ENCODE measurements at places on chromosomes 1 and 21. TPM values are rescaled to one million over a fixed set of nuclear protein-coding genes. Genes with fewer than 3 reads are reported as not detected.

ASCL5 gene
- total RNA-seq, result not detected

GRCh38 chr1:202860744-202861419 lies 28.1 kb downstream of the RABIF start:
- DNase-seq, result peak; percentile 91

PPFIA4 gene
- 7.4 TPM for total RNA-seq

DNA sequence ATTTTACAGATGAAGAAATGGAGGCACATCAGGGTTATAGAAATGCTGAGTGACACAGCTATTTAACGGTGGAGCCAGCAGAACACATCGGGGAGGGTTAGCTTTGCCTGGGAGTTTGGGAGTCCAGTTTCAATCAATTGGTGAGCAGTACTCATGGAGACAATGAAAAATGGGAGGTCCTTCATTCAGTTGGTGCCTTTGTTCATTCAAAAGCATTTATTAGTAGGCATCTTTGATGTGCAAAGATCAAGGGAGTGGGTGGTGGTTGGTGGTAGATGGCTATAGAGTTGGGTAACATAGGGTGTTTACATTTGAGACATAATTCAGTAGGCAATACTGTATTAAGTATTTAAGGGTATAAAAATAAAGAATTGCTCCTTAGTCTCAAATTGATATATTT lies 183.7 kb upstream of the LMO4 start:
- DNase-seq, result no peak

GRCh38 chr1:244552336-244552735 lies 91.3 kb downstream of the CATSPERE start:
- DNase-seq, result no peak

ZNF683 gene
- not detected for total RNA-seq

- DNase-seq, result no peak
Measured at GRCh38 chr1:232518349-232518748, 111.6 kb downstream of the SIPA1L2 start.

RAB42 gene
- 6.2 TPM for total RNA-seq

AIRE gene
- 0.31 TPM for total RNA-seq

DNA sequence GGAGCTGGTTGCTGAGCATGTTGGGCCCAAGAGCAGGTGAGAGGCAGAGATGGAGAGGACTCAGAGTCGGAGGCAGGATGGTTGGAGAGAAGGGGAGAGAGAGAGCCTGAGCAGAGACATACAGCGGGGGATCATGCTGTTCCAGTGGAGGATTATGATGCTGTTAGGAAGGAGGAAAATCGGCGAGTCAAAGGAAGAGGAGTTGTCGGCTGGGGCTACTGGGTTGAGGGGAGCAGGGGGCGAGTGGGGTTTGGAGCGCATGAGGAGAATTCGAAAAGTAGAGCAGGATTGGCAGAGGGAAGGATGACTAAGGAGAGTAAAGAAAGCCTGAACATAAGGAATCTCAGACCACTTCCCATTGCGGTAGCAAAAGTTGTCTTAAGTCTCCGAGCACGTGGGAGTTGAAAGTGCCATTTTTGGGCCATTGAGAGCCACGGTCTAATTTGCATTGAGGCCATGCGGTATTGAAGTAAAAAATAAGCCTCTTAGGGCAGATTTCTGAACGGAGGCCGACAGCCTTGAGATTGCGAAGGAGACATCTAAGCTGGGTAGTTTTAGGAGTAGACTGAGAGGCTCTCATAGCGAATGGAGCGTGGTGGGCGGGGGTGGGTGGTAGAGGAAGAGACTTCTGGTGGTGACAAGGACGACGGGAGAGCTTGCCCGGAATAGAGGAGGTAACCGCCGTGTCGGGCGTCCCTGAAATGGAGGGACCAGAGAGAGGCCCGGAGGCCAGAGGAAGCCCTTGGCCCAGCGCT lies 140.4 kb upstream of the ETV3 start:
- DNase-seq, result no peak

DNA sequence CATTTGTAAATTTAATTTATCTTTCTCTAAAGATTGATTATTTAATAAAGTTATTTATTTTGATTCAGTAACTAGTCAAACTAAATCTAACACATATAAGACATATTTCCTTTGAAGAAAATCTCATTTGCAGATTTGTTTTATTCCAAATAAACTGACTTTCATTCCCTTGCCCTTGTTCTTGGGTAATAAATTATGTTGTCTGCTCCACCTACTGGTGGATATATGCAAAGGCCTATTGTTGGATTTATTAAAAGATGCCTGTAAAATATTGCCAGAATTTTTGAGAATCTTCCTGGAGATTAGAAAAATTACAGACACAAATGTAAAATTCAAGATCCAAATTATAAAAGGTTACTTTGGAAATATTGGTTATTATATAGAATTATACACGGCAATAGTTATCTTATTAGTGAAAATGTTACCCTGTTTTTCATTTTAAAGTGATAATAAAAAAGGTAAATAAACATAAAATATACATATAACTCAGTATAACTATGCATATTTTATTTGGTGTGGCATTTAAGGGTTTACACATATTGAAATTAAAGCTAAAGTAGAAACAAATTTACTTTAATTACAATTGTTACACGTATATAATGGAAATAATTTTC lies 116.1 kb downstream of the SPATA17 start:
- DNase-seq, result no peak

KCNT2 gene
- total RNA-seq, result 12.3 TPM

- DNase-seq, result no peak
Measured at GRCh38 chr1:165787741-165788140, 19.1 kb upstream of the TMCO1 start.

DNA sequence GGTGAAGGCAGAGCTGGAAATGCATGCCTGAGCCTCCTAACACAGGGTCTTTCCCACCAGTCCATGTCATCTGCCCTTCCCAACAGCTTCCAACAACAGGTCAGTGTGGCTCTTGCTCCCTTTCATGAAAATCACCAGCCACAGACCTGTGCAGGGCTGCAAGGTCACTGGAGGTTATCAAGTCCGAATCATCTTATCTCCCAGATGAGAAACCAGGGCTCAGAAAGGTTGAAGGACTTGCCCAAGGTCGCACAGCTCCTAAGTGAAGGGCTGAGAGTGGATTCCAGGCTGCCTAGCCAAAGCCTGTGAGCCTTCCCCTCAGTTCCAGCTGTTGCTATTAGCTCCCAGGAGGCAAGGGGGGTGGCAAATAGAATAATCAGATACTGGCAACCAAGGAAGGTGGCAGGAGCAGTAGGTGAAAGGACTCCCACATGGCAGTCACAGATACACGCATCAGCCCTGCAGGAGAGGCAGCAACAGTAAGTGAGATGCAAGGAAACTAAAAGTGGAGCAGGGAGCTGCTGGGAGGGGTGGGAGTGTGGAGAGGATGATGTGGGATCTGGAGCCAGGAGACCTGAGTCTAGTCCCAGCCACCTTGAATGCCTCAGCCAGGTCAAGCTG lies 74.2 kb downstream of the SSBP3 start:
- DNase-seq, result no peak

C1QA gene
- total RNA-seq, result not detected

DNA sequence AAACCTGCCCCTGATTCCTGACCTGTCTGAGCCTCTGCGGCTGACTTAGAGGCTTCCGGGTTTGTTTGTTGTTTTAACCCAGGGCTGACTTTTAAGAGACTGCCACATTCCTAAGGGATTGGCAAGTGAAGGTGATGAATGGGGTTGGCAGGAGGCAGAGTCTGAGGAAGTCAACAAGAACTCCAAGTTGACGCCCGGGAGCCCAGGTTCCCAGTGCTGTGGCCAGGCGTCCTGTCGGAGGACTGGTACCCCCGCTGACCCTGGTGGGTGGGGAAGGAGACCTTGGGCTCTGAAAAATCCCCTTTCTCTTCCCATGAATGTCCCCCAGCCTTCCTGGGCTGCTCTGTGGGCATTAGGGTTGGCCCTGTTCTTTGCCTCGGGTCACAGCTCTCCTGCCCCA lies 19.7 kb upstream of the EPS8L3 start:
- DNase-seq, result no peak

DNA sequence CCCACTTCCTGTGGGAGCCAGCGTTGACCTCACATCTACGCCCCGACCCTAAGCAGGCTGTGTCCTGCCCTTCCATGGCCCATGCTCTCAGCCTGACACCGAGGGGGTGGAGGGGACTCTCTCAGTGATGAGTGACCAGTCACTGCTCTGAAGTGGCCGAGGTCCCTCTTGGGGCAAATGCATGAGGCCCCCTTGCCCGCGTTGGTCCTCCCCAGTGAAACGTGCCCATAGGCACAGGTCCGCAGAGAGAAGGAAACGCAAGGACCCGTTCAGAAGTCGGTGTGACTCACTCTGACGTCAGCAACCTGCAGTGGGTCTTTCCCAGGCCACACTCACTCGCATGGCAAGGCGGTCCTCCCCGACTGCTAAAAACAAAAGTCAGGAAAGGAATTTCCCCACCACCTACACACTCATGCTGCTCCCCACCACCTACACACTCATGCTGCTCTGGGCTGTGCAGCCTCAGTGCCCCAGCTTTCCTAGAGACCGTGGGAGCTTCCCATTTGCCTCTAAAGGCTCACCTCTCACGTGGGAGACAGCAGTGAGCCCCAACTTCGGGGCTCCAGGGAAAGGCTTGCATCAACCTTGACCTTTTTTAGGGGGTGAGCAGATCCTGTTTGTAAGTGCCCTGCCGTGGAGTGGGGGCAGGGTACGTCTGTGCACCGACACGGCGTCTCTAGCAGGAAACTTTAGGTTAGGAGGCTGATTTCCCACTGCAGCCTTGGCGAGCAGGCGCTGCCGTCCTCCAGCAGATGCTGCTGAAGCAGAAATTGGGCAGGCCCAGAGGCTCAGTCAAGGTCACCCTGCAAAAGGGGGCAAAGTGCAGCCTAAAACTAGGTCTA lies 11.4 kb downstream of the UBASH3A start:
- no peak for DNase-seq

DNA sequence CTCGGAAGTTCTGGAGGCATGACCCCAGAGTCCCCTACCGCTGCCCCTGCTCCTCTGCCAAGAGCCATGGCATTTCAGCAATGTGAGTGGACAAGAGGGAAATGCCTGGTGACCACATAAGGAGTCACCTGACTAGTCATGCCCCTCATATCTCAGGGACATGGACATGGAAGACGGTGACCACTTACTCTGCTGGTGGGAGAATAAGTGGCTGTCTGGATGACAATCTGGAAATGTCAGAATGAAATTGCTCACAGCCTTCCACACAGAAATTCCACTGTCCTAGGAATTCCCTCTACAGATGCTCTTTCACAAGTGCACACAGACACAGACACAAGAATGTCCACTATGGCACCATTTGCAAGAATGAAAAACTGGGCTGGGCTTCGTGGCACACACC lies 24.3 kb upstream of the PLEKHG5 start:
- no peak for DNase-seq

DNA sequence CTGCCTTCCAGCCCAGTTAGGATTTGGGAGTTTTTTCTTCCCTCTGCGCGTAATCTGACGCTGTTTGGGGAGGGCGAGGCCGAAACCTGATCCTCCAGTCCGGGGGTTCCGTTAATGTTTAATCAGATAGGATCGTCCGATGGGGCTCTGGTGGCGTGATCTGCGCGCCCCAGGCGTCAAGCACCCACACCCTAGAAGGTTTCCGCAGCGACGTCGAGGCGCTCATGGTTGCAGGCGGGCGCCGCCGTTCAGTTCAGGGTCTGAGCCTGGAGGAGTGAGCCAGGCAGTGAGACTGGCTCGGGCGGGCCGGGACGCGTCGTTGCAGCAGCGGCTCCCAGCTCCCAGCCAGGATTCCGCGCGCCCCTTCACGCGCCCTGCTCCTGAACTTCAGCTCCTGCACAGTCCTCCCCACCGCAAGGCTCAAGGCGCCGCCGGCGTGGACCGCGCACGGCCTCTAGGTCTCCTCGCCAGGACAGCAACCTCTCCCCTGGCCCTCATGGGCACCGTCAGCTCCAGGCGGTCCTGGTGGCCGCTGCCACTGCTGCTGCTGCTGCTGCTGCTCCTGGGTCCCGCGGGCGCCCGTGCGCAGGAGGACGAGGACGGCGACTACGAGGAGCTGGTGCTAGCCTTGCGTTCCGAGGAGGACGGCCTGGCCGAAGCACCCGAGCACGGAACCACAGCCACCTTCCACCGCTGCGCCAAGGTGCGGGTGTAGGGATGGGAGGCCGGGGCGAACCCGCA lies at the start of gene PCSK9:
Gene PCSK9, plus strand, starts transcription at position 207 of the 741 bp plus-strand sequence. Its CDS starts 290 bp downstream, at position 497.
- peak; percentile 90 for DNase-seq

GRCh38 chr1:246647513-246647912 lies 76.7 kb upstream of the SCCPDH start:
- DNase-seq, result no peak

DNA sequence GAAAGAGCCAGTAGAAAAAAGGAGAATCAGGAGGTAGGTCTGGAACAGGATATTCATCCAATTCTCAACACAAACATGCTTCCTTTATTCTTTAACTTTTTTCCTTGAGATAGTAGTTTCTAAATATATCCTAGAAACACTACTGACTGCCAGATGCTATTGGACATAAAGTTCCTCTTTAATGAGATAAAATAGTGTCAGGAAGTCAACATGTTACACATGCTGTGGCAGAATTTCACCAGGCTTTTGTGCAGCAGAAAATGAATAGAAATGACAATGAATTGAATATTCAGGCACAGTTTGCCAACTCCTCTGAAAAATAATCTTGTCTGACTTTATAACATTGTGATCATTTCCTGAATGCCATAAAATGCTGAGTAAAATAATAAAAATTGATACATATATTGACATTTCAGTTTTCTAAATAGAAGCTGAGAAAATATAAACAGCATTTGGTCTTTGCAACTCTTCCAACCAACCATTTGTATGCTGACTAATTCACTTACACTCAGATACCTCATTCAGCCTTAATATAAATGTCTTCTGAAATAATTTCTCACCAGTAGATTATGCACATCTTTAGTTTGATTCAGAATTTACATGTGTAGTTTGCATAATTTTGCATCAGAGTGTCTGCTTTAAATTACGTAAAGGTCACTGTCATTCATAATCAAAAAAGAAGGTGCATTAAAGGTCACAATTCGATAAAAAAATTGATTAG lies 486.1 kb upstream of the ADGRL2 start:
- no peak for DNase-seq

DNA sequence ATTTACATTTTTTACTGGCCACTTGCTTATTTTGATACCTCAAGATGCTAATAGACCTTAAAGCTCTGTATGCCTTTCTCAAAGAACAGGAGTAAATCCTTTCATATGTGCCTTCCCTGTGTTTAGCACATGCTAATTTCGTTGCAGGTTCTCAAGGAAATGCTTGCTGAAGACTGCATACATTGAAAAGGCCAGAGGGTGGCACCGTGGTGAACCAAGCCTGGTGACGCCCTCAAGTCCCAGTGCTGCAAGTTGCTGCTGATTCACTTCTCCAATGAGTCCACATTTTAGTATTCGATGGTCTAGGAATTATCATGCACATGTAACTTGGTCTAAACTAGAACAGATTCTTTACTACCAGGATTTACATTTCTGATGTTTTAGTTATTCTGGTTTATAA lies 94.1 kb downstream of the CLDN17 start:
- peak; percentile 22 for DNase-seq

HSD11B1 gene
- not detected for total RNA-seq

- DNase-seq, result no peak
Measured at GRCh38 chr1:174160109-174160473, 771 bp downstream of the RABGAP1L start.

DNA sequence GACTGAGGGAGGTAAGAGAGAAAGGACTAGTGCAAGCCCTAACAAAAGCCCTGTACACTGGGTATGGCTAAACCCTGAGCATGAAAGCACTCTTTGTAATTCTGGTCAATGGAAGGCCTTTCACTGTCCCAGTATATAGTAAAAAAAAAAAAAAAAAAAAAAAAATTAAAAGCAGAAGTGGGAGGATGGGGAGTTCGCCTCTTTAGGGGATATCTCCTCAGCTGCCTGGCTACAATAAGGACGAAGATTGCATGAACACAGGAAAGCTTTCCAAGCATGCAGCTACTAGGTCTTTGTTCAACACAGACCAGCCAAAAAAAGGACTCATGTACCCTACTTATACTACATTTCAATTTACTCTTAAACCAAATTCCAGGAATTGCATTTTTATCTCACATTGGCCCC lies 59.1 kb downstream of the EIF4G3 start:
- DNase-seq, result no peak

- peak; percentile 62 for DNase-seq
Measured at GRCh38 chr21:36647279-36648093, 51.4 kb upstream of the SIM2 start.

Data from H7 (cell line).